ENCODE measurements at places on chromosomes 7 and 10.

GRCh38 chr7:47887016-47887640 lies 61.1 kb downstream of the PKD1L1 start:
- no peak for DNase-seq

DNA sequence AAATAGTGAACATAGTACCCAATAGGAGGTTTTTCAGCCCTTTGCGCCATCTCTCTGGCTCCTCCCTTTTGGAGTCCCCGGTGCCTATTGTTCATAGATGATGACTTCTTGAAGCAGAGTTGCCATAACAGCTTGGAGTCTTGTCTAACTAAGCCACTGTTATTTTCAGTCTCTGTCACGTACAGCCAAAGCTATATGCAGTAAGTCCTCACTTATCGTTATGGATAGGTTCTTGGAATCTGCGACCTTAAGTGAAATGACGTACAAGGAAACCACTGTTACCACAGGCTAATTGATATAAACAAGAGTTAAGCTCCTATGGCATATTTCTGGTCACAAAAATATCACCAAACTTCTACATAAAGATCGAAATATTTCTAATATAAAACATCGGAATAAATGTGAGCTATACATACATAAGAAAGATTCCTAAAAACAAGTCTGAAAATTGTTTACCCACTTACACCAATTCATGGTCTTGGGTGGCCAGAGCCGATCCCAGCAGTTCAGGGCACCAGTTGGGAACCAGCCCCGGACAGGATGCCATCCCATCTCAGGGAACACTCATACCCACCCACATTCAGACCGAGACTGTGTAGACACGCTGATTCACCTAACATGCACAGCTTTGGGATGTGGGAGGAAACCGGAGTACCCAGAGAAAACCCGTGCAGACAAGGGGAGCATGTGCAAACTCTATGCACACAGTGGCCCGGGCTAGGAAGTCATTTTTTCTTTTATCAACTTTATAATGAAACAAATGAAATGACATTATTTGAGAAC lies 76.0 kb upstream of the PRPS1L1 start:
- no peak for DNase-seq

DNA sequence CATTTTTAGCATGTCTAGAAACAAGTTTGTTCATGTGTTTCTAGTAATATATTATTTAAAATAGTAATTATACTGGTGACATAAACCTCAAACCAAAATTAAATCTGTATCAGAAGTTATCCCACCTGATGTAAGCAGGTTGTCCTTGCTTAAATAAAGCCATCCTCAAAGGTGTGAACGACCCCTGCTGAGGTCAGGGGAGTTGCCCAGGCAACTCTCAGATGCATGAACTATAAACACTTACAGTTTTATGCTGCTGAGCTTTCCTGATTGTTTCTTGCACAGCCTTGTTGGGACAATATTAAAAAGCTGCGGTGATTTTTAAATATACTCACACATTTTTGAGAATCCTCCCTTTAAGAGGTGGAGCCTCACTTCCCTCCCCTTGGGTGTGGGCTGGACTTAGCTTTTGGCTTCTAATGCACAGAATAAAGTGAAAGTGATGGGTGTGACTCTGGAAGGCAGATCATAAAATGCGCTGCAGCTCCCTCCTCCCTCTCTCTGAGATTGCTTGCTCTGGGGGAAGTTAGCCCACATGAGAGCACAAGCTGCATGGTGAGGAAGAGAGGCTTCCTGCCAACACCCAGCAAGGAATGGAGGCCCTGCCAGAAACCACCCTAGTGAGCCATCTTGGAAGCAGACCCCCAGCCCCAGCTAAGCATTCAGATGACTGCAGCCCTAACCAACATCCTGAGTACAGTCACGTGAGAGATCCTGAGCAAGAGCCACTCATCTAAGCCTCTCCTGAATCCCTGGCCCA lies 152.7 kb downstream of the SKIDA1 start:
- DNase-seq: peak; percentile 38

DNA sequence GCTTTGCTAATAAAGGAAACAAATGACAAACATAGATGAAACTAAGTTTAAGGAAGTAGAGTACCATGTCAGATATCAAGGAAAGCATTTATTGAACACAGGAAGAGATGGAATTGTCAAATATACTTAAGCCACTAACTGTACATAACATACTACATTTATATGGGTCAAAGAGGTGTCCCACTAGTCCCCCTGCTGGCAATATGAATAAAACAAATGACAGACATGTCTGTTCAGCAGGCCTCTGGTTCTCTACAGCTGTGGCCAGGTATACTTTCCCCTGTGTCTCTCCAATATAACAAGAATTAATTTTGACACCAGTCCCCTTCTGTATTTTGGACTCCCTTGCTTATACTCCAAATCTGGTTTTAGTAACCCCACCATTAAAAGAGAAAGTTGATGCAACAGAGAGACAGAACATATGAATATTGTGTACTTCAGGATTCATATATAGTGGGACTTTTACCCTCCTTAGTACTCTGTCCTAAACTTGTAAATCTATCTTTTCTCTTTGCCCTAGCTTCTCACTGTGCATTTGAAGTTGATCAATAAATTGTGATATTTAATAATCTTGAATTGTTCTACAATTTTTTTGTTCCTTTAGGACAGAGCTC lies 42.9 kb downstream of the CD36 start:
- no peak for DNase-seq

DNA sequence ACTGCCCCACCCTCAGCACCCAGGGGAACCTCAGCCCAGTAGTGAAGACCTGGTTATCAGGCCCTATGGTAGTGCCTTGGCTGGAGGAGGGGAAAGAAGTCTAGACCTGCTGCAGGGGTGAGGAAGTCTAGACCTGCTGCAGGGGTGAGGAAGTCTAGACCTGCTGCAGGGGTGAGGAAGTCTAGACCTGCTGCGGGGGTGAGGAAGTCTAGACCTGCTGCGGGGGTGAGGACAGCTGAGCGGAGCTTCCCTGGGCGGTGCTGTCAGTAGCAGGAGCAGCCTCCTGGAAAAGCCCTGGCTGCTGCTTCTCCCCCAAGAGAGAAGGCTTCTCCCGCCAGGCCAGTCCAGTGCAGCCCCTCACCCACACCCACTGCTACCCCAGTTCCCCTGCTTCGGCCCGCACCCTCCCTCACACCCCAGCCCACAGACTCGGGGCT lies 6.3 kb downstream of the NOS3 start:
- no peak for DNase-seq

DNA sequence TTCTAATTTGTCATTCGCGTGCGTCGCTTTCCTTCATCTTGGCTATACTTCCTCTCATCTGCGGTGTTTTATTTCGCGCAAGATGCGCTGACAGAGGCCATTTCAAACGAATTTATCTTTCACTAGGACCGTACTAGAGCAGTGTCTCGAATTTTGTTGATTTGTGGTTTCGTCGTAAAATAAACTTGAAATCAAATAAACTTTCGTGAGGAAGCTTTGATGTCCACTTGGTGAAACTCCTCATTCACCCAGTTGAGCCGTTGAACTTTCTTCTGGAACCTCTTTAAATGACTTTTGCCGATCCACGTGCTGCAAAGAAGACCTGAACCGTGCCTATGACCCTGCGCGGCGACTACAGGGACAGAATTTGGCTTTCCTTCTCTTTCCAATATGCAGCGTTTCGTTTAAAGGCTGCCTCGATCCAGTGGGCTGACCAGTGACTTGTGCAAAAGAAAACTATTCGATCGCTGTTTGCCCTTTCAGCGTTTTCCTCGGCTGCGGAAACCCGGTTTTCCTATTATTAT lies 163.9 kb upstream of the PPP1R3A start:
- DNase-seq: no peak

DNA sequence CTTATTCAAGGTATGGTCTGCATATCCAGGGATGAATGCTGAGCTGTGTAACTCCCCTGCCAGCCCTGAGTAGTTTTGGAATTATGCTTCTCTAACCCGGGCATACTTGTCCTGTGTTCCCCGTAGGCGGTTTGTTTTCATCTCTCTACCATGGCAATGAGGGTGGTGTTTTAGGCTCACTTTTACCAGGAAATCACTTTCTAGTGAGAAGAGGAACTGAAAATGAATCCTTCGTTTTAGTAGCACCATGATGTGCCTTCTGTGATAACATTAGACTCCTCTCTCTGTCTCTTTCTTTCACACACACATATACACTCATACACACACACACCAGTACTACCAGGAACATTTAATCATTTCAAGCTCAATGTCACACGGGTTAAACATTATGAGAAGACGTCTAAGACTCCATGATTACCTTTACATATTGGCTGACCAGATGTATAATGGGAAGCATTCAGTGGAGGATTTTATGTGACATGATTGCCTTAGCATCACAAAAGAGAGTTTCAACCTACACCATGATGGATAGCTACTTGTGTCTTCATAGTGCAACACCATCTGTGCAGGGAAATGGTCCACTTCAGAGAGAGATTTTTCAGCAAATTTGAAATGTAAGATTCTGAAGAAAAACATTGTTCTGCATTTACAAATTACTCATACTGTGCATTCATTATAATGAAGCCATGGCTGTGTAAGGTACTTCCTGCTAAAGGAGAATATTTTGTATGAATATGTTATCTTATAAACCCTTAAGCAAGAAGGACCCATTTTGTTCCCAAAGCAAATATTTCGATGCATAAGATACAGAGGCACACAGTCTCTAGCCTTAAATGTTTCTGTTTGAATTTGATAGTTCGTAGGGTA lies 31.0 kb upstream of the PFKP start:
- DNase-seq: no peak

GRCh38 chr10:3452173-3452626 lies 279.6 kb upstream of the PITRM1 start:
- no peak for DNase-seq

- DNase-seq: no peak
Measured at GRCh38 chr10:61935077-61935476, 33.6 kb downstream of the ARID5B start.

GRCh38 chr10:58756130-58756719 lies 243.6 kb downstream of the BICC1 start:
- DNase-seq: no peak

DNA sequence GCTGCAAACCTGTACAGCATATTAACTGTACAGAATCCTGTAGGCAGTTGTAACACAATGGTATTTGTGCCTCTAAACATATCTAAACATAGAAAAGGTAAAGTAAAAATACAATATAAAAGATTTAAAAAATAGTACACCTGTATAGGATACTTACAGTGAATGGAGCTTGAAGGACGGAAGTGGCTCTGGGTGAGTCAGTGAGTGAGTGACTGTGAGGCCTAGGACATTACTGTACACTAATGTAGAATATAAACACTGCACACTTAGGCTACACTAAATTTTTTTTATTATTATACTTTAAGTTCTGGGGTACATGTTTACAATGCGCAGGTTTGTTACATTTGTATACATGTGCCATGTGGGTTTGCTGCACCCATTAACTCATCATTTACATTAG lies 97.3 kb upstream of the STK17A start:
- no peak for DNase-seq

- DNase-seq: no peak
Measured at GRCh38 chr10:14060320-14061070, 270.2 kb downstream of the FRMD4A start.

DNA sequence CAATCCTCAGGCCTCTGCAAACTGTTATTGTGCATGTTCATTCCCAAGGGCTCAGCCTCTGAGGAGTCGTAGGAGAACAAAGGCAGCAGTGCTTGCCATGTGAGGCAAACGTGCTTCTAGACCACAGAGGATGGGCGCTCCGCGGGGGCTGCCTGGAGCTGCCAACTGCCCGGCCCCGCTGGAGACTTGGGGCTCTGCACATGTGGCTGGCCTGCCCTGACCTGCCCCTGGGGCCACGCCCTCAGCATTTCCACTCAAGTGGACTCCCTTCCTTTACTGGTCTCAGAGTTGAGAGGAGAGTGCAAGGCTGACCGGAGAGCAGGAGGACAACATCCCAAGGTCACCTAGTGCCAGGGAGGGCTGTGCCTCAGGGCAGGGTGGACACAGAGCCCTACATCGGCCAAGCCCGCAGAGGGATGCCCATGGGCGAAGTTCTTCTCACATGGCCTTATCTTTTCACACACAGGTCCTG lies 222.3 kb upstream of the ZNF32 start:
- DNase-seq: peak; percentile 7

DNA sequence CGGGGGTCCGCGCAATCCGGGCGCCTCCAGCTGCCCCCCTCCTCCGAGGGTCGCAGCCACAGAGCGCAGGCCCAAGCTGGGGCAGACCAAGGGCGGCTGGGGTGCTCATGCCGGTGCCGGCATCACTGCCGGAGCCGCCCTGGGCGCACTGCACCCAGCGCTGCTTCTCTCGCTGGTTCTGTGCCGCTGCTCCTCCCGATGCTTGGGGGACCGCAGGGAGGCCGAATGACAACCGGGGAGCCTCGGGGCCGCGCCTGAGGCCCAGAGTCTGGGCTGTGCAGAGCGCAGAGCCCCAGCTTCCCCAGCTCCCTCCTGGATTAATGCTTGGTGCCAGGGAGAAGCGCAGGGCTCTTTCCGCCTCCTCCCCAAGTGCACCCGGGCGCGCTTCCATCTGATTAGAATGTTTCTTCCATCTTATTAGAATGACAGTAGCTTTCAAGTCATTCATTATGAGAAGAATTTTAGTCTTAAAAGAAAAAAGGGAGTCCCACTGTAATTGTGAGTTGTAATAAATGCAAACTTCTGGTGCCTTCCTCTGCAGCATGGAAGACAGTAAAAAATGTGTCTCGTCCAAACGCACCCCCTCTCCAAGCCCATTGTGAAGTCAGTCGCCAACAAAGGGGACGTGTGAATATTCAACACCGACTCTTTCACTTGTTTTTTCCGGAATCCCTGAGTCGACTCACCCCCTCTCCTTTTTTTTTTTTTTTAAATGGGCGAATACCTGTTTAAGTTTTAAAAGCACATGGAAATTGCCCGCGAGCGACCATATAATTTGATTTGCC lies 19.5 kb upstream of the PTF1A start:
- DNase-seq: no peak

GRCh38 chr7:44320794-44321371 lies 4.5 kb downstream of the CAMK2B start:
- no peak for DNase-seq

- DNase-seq: peak; percentile 16
Measured at GRCh38 chr10:1006573-1006972, 18.3 kb downstream of the GTPBP4 start.

GRCh38 chr7:76282344-76283253 lies 19.9 kb upstream of the HSPB1 start:
- DNase-seq: peak; percentile 38

- no peak for DNase-seq
Measured at GRCh38 chr10:61286686-61287085, 166.5 kb downstream of the TMEM26 start.

- no peak for DNase-seq
Measured at GRCh38 chr7:133530682-133531081, 277.8 kb downstream of the EXOC4 start.
